GM13977 (cell line): ENCODE measurements at places on chromosomes 13 and 19.

DNA sequence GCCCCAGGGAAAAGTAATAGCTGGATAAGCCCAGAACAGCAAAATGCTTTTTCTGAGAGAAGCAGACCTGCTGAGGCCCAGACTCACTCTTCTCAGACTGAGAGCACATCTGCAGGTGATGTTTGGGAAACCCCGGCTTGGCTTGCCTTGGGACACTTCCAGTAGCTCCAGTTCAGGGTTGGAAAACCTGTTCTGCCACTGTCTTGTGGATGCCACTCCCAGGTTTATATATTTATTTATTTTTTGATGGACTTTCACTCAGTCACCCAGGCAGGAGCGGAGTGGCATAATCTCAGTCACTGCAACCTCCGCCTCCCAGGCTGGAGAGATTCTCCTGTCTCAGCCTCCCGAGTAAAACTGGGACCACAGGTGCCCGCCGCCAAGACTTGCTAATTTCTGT is 8.0 kb upstream of the SMARCA4 start:
- no peak for DNase-seq

DNA sequence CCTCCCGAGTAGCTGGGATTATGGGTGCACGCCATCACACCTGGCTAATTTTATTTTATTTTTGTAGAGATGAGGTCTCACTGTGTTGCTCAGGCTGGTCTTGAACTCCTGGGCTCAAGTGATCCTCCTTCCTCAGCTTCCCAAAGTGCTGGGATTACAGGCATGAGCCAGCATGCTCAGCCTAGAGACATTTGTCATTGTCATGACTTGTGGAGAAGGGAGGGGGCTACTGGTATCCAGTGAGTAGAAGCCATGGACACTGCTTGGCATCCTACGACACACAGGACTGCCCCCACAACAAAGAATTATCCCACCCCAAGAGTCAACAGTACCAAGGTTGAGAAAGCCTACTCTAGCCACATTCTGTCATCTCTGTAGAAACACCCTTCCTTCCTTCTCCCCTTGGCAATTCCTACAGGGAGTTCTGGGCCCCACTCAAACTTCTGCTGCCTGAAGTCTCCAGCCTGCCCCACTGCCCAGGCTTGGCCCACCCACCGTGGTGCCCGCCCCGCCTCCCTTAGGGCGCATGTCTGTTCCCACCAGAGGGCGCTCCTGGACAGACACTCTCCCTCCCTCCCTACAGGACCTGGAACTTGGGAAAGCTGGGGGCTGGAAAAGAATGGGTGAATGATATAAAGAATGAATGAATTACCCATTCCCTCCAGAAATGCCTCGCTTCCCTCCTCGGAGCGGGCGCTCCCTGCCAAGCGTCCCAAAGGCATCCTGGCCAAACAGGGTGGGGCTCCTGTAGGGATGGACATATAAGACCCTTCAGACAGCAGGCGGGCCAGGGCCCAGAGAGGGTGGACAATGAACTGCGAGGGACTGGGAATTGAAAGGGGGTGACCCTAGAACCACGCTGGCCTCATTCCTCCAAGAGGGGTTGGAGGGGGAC is 5.5 kb upstream of the EMP3 start:
- DNase-seq = peak; percentile 61

DNA sequence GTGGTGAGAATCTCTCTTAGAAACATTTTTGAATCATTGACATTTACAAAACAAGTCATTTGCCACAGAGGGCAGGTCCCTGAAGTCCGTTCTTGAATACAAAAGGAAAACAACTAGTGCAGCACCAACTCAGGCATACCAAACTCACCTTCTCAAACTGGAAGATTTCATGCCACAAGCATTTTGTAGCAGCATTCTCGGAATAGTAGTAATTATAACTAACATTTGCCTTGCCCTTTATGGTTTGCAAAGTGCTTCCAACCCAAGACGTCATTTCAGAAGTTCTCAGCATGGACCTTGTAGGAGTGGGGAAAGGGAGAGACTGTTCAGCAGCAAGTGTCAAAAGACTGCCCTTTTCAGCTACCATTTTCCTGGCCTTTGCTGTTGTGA is 344.6 kb downstream of the RFC3 start:
- no peak for DNase-seq

- DNase-seq = no peak
These were observed 145.5 kb upstream of the SPRY2 start for GRCh38 chr13:80486402-80486801.

DNA sequence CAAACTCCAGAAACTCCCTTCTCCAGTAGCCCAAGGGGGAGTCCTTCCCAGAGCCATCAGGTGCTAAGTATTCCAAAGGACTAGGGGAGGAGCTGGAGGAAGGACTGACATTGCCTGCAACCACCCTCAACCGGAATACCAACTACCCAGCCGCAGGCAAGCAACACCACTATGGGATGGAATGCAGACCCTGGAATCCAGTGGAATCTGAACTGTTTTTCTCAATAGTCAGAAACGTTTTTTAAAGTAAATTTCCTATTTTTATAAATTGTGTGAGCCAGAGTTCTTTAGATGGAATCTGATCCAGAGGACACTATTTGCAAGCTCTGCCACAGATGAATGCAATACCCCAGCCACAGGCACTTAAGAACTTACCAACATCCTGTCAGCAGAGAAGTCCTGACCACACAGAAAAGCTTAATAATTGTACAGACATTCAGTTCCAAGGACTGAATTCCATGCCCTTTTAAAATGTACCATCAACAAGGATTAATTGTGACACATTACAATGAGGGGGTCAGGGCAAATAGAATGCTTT is 92.1 kb downstream of the USP12 start:
- DNase-seq = no peak

GRCh38 chr19:17281391-17282304 is at the start of gene ANKLE1:
Gene ANKLE1, plus strand, starts transcription at chr19:17281901. Its CDS starts 20 bp downstream, at chr19:17281921.
- DNase-seq = peak; percentile 84

GRCh38 chr13:44373601-44374347 is at the start of gene SERP2:
Gene SERP2, plus strand, starts transcription at chr13:44373824. Its CDS starts 202 bp downstream, at chr13:44374026.
- DNase-seq = no peak

DNA sequence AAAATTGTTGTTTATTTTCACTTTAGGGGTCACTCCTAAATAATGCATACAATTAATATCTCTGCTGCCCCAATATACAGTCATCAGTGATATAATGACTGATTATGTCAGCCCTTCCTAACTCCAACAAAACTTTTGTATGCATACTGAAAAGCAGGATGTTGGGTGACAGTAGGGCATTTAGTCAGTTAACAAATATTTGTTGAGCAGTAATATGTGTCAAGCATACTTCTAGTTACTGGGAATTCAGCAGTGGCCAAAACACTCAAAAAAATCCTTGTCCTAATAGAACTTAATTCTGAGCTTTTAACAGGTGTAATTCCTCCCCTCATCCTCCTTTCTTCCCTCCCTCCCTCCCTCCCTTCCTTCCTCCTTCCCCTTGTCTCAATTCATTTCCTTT is 560.7 kb upstream of the KLHL1 start:
- no peak for DNase-seq

DNA sequence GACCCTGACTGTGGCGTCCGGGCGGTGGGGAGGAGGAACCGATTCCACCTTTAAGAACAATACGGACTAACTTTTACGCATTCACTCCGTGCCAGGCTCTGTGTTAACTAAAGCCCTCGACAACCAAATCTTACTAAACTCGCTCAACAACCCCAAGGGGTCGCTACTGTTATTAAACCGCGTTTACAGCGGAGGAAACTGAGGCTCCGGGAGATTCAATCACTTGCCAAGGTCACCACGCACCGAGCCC is 1.2 kb downstream of the SAMD1 start:
- DNase-seq = peak; percentile 33

- DNase-seq = no peak
These were observed 17.6 kb downstream of the RANBP3 start for GRCh38 chr19:5960005-5961001.

GRCh38 chr13:24053519-24054251 is 106.8 kb upstream of the SPATA13 start:
- DNase-seq = peak; percentile 80

DNA sequence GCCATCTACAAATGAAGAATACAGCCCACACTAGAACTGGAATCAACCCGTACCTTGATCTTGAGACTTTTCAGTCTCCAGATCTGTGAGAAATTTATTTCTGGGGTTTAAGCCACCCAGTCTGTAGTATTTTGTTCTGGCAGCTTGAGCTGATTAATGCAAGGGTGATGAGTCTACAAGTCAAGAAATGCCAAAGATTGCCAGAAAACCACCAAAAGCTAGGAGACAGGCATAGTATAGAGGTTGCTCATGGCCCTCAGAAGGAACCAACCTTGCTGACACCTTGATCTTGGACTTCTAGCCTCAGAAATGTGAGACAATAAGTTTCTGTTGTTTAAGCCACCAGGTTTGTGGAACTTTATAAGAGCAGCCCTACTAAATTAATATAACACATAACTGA is 428.2 kb upstream of the KLF12 start:
- no peak for DNase-seq

DNA sequence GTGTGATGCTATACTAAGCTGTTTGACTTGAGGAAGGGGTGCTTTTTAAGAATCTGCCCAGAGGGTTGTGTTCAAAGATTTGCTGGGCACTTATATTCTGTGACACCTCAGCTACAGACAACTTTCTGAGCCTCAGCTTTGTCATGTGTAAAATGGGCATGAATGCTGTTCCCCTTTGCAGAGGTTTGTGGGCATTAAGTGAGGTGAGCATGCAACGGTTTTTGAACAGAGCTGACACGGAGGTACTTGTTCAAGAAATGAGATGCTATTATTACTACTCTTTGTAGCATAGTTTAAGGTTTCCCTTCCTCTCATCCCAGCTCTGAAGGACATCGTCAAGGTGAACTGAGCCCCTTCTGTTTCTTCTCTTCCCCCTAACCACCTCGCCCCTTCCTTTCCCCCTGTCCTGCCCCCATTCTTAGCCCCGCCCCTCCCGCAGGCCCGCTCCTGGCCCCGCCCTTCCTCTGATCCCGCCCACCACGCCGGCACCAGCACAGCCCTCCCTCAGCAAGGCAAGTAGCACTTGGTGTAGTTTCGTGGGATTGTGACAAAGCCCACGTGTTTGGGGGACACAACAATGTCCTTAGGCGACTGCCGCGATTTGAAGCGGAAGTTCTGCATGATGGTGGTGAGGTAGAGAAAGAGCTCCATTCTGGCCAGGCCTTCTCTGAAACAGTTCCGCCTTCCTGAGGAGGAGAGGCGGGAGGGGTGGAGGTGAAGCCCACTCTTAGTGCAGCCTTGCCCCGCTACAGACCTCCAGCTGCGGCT is 26.1 kb upstream of the CYP2A7 start:
- no peak for DNase-seq

- DNase-seq = peak; percentile 97
These were observed at the start of gene FTL for GRCh38 chr19:48965040-48965805. Gene FTL, plus strand, starts transcription at chr19:48965309. Its CDS starts 199 bp downstream, at chr19:48965508.

GRCh38 chr13:110366733-110367132 is 59.6 kb downstream of the COL4A2 start:
- DNase-seq = no peak

GRCh38 chr13:49635599-49636433 is 7.5 kb downstream of the ARL11 start:
- DNase-seq = no peak

DNA sequence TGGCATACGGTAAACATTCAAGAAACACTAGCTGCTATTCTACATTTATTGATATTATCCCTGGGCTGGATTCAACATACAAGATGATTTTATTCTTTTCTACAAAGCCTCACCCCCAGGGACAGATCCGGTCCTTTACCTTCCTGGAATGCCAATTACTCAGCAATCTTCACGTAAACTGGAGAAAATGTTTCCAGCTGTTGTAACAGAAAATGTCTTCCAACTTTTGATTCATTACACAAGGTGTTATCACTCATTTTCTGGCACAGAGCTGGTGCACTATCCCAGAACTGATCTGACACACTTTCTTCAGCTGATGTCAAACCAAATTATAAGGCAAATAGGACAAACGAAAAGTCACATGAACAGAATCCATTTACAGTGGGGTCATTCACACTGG is 33.1 kb downstream of the DCLK1 start:
- DNase-seq = no peak

DNA sequence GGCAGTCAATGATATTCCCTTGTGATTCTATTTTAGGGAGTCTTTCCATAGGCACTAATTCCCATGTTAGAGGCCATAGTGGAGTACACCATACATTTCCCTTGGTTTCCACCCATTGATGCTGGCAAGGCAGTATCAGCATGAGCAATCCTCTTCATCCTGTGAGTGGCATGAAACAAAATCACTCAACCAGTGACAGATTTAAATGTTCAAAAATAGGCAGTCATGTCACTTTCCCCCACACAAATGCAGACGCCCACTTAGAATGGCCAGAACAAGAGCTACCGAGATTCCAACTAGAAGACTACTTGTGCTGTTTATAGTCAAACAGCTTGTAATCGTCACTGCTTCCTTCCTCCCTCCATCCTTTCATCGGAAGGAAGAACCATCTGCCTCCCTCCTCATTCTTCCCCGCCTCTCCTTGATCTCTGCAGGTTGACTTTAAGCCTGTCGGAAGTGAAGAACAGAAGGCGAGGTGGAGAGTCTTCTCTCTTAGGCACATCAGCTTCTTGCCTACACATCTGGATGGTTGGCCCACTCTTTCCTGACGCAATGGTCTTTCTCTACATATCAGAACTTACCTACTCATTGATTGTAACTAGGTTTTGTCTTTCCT is 22.6 kb downstream of the RASL11A start:
- DNase-seq = no peak

DNA sequence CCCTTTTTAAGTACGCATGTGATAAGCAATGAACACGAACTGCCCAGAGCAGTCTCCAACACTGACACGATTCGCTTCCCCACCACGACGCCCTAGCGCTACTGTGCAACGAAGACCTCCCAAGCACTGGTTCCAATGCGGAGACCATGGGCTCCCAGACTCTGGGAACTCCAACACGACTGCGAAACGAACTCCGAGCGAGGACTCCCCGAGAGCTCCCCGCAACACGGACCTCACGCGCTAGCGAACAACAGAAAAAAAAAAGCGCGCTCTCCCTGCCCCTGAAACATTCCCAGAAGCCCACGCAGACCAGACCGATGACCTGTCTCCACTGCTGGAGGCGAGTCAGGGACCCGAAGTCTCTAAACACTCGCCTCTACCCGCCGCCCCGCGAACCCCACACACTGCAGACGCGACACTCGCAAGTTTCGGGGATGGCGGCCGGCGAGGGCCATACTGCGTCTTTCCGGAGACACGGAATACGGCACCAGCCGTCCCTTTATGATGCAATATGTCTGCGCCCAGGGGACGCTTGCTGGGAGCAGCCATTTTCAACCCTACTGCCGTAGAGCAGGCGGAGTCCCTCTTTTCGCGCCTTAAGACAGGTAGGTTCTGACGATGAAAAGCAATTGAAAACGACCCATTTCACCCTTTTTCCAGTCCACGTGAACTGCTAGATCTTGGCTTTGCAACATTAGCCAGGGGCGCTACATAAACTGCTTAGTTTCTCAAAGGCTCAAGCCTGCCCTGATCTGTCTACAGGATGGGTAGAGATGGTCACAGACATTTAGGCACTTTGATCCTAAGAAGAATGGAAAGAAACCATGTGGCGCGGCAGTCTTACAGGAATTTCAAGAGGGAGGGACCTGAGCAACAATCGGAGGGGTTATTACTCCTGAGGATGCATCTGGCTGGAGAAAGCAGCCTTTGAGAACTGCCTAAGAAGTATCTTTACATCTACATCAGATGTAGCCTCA is at the start of gene ZNF577:
Gene ZNF577, minus strand, starts transcription at position 430 of the 977 bp plus-strand sequence. CDS start 7,569 bp downstream, outside the sequence.
- peak; percentile 43 for DNase-seq
